ENCODE measurements at places on chromosomes 7 and 10.

- no peak for DNase-seq
Observed at GRCh38 chr10:88071879-88072278, 208.5 kb downstream of the PTEN start.

- DNase-seq, result no peak
Observed at GRCh38 chr10:57638411-57638810, 629.3 kb downstream of the IPMK start.

GRCh38 chr10:130463104-130463875 is 327.1 kb downstream of the GLRX3 start:
- DNase-seq, result no peak

GRCh38 chr10:126397640-126398382 is 9.5 kb upstream of the ADAM12 start:
- DNase-seq, result no peak

DNA sequence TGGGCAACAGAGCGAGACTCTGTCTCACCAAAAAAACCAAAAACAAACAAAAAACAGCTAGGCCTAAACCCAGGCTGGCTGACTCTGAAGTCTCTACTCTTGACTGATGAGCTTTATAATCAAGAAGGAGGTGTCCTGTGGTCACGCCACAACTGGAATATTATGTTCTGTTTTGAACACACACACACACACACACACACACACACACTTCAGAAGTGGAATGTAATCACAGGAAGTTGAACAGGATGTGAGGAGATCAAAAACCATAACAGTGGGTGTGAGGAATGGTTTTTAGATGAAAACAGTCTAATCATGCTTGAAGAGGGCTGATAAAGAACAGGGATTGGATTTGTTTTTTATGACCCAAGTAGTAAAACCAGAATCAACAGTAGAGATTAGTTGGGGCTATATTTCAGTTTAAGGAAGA is 51.1 kb upstream of the IL6 start:
- DNase-seq, result no peak

DNA sequence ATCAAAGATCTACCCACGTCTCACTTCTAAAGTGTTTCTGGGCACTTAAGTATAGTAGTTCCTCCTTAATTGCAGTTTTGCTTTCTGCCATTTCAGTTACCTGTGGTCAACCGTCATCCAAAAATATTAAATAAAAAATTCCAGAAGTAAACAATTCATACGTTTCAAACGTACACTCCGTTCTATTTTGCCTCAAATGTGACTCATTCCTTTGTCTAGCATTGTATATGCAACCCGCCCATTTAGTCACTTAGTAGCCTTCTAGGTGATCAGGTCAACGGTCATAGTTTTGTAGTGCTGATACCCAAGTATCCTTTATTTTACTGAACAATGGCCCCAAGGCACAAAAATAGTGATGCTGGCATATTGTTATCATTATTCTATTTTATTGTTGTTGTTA is 33.8 kb downstream of the HGF start:
- DNase-seq, result no peak

- DNase-seq, result no peak
Observed at GRCh38 chr7:52233248-52233647, 802.2 kb upstream of the POM121L12 start.

DNA sequence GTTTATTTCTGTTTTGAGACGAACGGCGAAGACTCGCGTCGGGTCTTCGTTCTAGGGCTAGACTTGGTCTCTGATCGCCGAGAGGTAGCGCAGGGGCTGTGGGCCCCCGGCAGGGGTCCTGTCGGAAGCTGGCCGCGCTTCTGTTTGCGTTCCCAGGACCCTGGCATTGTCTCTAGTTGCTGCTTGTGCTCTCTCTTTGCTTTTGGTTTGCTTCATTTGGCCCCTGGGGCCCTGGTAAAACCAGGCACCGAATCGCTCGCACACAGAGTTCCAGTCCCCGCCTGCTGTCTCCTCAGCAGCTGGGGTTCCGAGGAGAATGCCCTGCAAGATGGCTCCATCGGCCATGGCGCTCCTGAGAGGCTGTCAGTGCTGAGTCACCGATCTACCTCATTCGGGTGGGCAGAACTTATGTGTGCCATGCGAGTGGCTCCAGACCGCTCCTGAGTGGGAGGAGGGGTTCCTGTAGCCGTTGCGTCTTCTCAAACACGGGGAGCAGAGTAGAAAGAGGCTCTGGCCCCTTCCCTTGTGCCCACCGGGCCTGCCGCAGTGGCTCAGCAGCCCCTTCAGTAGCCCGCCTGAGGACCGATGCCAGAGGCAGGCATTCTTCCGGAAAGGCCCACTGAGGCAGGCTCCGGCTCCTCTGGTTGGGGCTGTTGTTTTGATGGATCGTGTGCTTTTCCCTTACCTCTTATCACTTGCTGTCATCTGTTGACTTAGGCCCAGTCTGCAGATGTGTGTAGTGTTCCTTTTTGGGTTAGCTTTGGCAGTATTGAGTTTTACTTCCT is 826 bp downstream of the CHPF2 start:
- peak; percentile 82 for DNase-seq

DNA sequence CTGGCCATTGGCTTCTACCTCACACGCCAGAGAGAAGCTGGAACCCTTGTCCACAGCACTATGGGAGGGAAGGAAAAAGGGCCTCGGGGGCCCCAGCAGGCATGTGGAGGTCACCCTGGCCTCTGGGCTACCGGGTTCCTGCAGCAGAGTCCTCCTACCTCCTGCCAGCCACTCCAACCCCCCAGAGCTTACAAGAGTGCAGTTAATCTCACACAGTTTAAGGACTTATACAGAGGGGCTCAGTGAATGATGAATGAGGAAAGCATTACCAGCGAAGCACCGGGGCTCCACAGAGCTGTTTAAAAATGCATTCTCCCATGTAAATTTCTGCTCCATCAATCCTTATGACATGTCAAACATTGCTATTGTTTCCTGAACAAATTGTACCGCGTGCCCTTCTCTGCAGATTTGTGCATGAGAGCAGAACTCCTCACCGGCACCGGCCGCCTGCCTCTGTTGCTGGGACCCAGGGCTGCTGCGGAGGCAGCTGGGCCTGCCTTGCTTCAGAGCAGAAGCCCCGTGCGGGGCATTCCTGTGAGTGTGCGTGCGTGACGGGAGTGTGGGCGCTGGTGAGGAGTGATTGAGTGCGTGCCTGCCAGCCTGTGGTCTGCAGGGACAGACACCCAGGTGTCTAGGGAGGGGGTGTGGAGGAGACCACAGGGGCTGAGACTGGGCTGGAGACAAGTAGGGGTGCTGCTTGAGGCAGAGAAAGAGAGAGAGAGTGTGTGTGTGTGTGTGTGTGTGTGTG is 52.8 kb downstream of the C10orf105 start:
- peak; percentile 22 for DNase-seq

DNA sequence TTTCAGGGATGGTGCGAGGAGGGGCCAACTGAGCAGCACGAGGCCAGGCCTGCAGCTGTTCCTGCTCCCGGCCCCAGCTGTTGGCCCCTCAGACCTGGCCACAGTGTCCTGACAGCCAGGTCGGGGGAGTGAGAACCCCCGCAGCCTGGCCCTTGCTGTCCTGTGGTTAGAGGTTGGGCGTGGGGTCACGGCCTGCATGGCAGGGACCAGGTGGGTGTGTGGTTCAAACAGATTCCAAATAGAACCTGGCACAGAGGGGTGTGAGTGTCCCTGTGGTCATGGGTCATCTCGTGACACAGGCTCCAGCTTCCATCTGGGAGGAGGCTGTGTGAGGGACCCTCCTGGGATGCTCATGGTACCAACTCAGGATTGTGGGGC is 10.3 kb downstream of the NPTX2 start:
- no peak for DNase-seq

- no peak for DNase-seq
Observed at GRCh38 chr7:67847092-67847787, 850.6 kb downstream of the TYW1 start.

- DNase-seq, result no peak
Observed at GRCh38 chr7:94571816-94572215, 62.2 kb downstream of the CASD1 start.

DNA sequence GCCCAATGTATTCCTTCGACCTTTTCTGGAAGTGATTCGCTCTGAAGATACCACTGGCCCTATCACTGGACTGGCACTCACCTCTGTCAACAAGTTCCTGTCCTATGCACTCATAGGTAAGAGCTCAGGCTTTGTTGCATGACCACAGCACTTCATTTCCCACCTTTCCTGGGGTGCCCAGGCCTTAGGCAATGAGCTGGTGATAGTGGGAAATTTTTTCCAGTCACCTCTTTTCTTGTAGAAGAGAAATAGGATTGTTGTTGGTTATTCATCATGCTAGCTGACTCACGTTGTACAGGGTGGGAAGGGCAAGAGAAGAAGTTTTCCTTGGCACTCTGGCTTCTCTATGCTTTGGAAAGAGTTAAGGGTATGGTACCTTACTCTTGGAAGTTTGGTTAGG is 51.4 kb upstream of the NFKB2 start:
- no peak for DNase-seq

DNA sequence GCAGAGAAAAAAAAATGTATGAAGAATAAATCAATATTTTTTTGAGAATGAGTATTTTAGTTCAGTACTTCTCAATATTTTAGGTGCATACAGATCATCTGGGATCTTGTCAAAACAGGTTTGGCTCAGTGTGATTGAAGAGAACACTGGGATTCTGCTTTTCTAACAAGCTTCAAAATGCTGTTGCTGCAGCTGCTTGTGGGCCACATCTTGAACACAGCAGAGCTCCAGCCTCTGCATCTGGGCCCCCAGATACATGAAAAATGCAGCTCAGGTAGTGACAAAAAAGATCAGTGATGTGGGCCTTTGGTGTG is 1177.1 kb upstream of the C7orf33 start:
- no peak for DNase-seq

- no peak for DNase-seq
Observed at GRCh38 chr7:78125884-78126283, 327.3 kb downstream of the PHTF2 start.
